ENCODE measurements at places on chromosomes 12 and 14.

DNA sequence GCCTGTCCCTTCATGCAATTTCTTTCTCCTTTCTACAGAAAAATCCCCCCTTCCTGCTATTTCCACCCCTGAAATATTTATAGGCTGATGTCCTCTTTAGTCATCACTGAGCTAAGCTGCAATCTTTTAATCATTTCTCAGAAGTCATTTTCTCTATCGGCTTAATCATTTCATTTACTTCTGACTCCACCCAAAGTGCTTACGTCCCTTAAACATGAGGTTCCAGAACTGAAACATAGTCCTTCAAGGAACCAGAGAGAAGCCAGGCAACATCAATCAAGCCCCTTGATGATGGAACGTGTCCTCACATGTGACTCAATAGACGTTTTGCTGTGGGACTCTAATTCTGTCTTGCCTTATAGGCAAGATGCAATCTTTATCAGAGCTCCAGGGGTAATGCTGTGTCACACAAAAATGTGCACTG lies 148.7 kb upstream of the KRR1 start:
- no peak for DNase-seq

DNA sequence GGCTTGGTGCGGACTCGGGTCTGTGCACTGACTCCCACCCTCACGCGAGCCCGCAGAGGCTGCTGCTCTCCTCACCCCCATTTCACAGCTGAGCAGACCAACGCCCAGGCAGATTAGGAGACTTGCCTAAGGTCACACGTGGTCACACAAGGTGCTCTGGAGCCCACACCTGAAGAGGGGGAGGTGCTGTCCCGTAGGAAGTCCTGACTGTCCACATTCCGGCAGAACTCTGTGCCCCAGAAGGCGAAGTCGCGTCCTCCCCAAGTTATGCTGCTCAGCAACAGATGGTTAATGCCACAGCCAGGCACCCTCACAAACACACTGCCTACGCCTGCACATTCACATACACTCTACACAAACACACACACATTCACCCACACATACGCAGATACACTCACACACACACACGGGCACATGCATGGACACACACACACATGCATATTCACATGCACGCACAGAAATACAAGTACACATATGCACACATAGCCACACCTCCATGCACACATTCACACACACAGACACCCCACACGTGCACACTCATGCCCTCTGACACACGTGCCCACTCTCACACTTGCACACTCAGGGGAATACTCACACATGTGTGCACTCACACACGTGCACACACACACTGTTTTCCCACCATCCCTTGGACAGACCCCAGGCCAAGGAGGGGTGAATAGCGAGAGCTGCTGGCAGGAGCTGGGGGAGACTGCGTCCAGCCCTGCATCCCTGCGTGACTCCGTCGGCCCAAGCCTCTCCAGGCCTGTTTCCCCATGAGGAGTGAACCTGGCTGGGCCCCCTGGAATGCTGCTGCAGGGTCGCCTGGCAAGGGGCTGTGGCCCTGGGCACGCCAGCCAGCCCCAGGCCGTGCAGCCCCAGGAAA lies 4.1 kb downstream of the C14orf180 start:
- no peak for DNase-seq

DNA sequence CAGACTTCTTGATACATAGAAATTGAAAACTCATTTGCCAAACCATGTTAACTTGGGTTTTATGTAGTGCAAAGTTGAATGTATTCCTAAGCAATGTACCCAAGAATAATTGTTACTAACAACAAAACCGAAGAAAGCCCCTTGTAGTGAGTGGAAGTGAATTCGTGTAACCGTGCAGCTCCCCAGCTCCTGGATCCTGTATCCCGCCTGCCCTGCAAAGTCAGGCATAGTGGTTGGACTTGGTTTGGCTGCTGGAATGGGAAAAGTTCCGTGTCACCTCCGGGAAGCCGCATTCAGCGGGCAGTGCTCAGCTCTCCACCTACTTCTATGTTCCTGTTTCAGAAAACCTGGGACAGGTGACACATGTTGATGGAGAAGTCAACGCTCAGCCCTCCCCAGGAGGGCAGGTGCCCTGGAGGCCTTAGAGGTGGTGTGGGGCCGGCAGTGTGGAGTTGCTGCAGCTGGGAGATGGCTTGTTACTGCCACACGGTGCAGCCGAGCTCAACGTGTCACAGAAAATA lies 29.2 kb upstream of the C14orf180 start:
- DNase-seq, result no peak

GRCh38 chr12:120489018-120489417 lies 6.9 kb upstream of the DYNLL1 start:
- no peak for DNase-seq
